Fibroblast of lung (primary cell): ENCODE measurements at places on chromosomes 4 and X. TPM values are rescaled to one million over a fixed set of nuclear protein-coding genes. Genes with fewer than 3 reads are reported as not detected.

GRCh38 chrX:35557916-35558315 lies 240.2 kb upstream of the MAGEB16 start:
- H3K4me1 ChIP-seq = no peaks in the 10 kb centered on the region
- DNase-seq = no peak

DNA sequence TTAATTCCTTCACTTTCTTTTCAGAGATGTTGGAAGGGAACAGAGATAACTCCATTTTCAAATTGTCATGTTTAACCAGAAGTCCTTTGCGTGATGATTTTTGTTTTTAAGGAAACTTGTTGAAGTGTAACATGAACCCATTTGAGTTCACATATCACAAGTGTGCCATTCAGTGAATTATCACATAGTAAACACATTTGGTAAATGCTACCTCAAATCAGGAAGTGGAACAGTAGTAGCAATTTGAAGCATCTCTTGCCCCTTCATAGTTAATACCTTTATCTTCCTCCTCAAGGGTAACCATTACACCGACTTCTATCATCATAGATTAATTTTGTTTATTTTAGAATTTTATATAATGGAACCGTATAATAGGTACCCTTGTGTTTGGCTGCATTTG lies 35.8 kb downstream of the KDM6A start:
- no peaks in the 10 kb centered on the region for H3K27me3 ChIP-seq
- DNase-seq = no peak
- H3K4me1 ChIP-seq = no peaks in the 10 kb centered on the region
- no peak overlapping the region for H3K27ac ChIP-seq
- no peak overlapping the region for H3K4me3 ChIP-seq

GRCh38 chr4:172169871-172170270 lies 356.7 kb downstream of the GALNTL6 start:
- no peaks in the 10 kb centered on the region for H3K4me1 ChIP-seq
- no peaks in the 10 kb centered on the region for H3K36me3 ChIP-seq
- H3K27ac ChIP-seq = no peak overlapping the region
- peak; percentile 9 for DNase-seq
- H3K27me3 ChIP-seq = no peaks in the 10 kb centered on the region

Gene COX7B2
- not detected in 2 replicates for total RNA-seq

Gene IL9R
- total RNA-seq = not detected in 2 replicates
